ENCODE measurements at places on chromosomes 3 and 15.

DNA sequence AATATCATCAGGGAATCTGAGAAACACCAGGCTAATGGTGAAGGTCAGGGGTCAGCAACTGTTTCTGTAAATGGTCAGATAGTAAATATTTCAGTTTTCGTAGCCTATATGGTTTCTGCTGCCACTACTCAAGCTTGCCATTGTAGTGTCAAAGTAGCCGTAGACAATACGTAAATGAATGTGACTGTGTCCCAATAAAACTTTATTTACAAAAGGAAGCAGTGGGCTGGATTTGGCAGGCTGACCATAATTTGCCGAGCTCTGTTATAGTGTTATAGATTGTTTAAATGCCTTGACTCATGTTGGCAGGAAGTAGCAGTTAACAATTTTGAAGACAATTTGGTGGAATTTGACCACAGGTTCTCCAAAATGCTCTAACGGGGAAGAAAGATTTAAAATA, 548.2 kb downstream of the FOXP1 start:
- DNase-seq = no peak

GRCh38 chr3:135337192-135337591, 542.1 kb downstream of the EPHB1 start:
- DNase-seq = no peak

DNA sequence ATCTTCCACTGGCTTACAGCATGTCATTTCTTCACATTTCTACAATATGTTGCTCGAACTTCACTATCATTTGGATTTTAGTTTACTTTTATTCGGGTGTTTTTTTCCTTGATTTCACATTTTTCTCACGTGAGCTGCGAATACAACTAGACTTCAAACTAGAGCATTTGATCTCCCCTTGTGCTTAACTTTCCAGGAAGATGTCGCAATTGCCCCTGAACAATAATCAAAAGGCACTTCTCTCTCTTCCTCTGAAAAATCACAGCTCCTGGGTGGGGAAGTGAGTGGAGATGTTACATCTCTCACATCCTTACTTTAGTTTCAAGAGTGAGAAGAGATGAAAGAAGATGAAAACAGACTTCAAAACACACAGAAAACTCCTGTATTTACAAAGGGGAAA, 587.9 kb downstream of the TBL1XR1 start:
- DNase-seq = no peak

GRCh38 chr3:71132995-71133730, 450.4 kb downstream of the FOXP1 start:
- no peak for DNase-seq

GRCh38 chr3:69671082-69671952, 67.9 kb upstream of the MITF start:
- DNase-seq = no peak

DNA sequence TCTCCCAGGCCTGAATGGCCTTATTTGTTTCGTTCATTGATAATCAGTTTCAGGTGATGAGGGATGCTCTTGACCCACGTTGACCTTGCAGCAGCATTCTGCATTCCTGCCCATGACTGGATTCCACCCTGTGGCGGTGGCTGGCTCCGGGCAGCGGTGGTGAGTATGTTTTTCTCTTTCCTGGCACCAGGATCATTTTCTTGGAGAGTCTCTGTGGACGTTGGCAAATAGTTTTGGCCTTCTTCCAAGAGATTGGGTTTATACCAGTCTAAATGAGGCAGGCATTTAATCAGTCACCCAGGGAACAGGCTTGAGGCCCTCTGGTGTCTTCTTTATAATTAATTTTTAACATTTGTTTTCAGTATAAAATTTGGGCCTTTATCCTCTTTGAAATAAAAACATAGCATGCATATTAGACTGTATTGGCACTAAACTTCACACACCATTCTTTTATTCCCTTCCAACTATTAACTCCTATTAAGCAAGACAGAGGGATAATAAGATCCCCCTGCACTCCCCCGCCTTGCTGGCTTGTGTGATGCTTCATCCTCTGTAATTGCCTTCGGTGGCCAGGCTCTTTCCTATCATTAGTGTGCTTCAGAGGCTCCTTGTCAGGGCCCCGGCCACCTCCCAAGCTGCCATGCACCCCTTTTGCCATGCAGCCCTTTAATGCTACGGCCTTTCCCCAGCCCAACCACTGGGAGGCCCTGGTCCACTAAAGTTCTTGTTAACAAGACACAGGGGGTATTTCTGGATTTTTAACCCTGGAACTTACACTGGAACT, 176.2 kb upstream of the TOPAZ1 start:
- DNase-seq = no peak

GRCh38 chr15:87619161-87619960, 637.2 kb downstream of the NTRK3 start:
- no peak for DNase-seq

- no peak for DNase-seq
Observed at GRCh38 chr3:195794708-195795107, 17.0 kb downstream of the MUC4 start.

- no peak for DNase-seq
Observed at GRCh38 chr15:63240109-63240508, 37.3 kb upstream of the APH1B start.

GRCh38 chr15:29567336-29567735, 254.9 kb downstream of the TJP1 start:
- no peak for DNase-seq

GRCh38 chr3:85627932-85628331, 669.1 kb downstream of the CADM2 start:
- no peak for DNase-seq

DNA sequence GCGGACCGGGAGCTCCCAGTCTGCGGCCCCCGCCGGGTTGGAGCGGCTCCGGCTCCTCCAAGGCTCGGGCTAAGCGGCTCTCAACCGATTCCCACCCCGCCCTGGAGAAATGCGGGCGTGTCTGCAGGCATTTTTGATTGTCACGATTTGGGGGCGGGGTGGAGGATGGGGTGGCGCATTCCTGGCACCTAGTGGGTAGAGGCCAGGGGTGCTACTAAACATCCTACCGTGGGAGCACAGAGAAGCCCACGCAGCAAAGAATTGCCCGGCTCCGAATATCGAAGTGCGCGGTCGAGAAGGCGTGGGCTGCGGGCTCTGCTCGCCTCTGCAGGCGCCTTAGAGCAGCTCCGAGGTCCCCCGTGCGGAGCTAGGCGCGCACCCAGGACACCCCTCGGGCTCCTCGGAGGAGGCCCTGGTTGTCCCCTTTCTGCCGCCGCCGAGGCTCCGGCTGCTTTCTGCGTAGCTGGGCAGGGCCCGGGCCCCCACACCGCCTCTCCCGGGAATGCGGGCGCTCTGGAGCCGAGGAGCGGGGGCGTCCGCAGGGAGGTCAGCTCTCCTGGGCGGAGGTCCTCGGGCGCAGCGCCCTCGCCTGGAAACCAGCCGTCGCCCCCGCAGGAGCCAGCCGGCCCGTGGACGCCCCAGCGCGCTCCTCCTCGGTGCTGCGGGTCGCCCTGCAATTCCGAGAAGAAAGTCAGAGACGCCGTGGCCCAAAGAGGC, 16.5 kb upstream of the LAMP3 start:
- no peak for DNase-seq

- DNase-seq = no peak
Observed at GRCh38 chr3:138914870-138915502, 32.0 kb downstream of the FOXL2 start.

DNA sequence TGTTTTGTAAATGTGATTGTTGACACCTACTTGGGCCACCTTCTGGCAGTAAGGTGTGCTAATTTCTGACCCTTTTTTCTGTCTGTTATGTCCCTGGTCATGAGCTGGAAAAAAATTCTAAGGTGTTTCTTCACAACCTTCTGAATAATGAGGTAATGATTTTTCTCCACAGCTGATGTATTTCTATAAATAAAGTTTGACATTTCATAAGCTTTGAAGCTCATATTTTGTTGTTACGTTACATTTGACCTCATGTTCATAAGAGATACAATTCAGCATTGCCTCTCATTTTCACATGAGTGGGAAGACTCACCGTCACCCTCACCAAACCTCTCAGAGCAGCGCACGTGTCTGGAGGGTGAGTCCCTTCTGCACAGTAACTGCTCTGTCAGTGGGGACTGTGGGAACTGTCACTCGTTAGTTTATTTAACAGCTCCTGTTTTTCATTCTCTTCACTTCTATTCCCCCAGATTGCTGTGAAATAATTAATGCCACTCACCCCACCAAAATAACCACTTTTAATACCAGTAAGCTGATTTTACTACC, 140.9 kb downstream of the PLCL2 start:
- DNase-seq = no peak

DNA sequence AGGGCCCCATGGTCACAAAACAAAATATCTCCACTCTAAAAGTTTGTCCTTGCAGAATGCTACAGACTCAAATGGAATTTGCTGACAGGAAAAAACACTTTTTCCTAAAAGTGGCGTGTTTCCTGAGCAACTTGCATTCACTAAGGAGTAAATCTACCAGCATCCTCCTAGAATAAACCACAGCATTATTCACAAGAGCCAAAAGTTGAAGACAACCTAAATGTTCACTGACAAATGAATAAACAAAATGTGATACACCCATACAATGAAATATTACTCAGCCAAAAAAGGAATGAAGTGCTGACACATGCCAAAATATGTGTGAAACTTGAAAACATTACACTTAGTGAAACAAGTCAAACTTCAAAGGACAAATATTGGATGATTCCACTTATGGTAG, 28.9 kb downstream of the ITGB5 start:
- DNase-seq = no peak

DNA sequence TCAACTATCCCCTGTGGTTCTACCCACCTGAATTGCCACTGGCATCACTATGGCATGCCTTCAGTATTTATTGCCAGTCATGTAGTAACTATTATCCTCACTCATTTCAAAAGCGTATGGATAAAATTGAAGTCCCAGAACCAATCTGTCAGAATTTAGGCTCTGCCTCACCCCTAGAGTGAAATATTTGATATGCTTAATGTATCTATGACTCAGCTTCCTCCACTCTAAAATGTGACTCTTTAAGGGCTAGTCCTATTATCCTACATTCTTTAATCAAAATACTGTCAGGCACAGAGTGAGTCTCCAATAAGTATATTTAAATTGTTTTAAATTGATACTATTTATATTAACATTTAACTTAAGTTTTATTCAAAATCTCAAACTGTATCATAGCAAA, 27.6 kb downstream of the ARPP21 start:
- no peak for DNase-seq

Measured in effector memory CD4-positive, alpha-beta T cell (primary cell).